Fibroblast of skin of back (primary cell): ENCODE measurements at places on chromosomes 1 and 21.

- DNase-seq: no peak
These were observed 22.6 kb downstream of the PCNT start for GRCh38 chr21:46346296-46347202.

GRCh38 chr1:18241891-18242290 is 134.3 kb downstream of the IGSF21 start:
- no peak for DNase-seq

DNA sequence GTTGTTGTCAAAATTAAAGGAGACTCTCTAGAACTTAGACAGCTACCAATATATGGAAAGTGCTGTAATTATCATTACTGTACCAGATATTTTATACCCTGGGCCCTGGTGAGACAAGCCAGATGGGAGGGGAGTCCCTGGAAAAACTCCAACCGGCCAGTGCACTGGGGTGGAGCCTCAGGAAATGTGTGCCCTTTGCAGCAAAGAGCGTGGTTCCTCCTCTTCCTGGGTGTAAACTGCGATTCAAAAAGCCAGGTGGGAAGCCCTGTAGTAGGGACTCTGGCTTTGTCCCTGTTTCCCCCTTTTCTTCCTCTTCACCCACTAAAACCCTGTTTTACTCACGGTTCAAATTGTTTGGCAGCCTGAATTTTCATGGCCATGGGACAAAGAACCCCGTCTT is 812.3 kb downstream of the PLA2G4A start:
- DNase-seq: no peak

DNA sequence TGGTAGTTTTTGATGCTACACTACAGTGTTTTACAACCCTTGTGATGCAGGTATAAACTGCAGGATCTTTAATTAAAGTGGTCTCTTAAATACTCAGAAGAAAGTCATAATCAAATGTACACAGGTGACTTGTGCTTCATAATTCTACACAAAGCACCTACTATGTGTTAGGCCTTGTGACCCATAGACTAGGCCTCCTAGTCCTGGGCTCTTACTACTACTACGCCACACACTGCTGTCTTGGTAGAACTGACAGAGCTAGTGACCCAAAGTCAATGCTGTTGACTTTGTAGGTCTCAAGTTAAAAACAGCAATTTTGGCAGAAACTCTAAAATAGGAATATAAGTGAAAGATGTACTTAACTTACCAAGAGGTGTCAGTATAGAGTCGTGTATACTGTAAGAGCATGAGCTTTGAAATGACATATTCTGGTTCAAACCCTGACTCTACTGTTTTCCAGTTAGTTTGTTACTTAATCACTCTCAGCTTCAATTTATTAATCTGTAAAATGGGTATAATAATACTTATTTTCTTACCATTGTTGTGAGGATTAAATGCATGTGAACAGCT is 48.6 kb upstream of the LMO4 start:
- no peak for DNase-seq

GRCh38 chr21:36188081-36188681 is 31.6 kb downstream of the DOP1B start:
- no peak for DNase-seq

- no peak for DNase-seq
These were observed 1252.1 kb downstream of the NCAM2 start for GRCh38 chr21:22250355-22250754.
